ENCODE measurements at places on chromosomes 3 and 15.

DNA sequence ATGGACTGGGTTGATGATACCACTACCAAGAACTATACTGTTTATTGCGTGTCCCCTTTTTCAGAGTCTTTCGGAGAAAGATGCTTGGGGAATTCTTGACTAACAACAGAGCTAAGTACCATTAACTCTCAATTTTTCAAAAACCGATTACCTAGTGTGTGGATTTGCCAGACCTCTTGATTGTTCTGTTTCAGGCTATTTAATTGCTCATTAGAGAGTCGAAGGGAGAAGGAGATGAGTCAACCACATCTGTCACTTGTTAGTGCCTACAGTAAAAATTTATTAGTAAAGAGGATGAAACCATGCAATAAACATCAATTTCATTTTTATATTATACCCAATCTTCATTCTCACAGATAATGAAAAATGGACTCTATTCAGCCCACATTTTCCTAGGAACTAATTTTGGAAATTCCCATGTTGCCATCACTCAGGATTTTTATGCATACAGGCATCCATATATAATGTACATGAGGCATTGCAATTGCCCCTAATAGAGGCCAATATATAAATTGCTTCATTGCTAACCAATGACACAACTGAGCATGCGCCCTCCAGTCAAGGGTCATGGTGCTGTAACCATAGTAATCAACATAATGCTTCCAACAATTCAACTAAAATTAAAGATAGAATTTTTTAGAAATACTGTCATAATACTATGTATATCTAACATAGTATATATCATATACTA is 541.7 kb downstream of the TBL1XR1 start:
- no peak for DNase-seq

DNA sequence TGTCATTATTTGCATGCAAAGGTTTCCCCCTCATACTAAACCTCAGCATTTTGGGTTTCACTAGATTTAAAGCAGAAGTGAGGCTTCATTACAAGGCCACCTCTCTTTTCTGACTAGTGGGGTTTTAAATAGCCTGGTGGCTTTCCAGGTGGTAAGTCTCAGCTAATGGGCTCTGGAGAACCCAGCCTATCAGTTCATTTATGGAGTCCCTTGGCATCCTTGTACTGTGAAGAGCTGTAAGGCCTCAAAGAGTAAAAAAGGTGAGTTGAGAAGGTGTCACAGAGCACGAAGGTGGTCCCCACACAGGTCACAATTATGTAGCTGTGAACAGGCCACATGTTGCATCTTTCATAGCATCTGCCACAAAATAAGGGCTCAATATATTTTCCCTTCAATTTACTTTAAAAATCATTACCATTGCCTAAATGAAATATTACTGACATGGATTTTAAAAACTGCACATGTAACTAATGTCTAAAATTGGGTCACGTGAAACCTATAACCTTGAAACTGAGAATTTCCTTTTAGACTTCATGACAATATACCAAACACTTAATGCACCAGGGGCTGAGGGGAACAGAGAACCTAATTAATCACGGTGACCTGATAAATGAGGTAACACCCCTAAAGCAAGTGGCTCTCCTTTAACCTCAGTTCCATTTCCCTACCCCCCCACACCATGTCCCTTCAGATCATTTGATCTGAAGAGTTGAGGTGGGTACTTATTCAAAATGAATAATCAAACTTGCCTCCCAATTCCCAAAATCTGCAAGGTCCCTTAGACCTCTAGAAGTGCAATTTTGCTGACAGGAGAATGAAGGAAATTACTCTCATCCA is 1.3 kb downstream of the NGLY1 start:
- DNase-seq = no peak

DNA sequence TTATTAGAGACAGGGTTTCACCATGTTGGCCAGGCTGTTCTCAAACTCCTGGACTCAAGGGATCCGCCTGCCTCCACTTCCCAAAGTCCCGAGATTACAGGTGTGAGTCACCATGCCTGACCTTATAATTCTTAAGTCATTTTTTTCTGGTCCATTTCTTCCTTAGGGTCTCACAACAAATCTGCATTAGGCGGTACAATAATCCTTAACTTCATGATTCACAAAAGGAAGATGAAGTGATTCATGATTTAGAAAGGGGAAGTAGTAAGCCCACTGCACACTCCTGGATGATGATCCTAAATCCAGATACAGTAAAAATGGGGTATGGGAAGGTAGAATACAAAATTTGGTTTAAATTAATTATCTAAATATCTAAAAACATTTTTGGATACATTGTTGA is 45.0 kb upstream of the TKT start:
- DNase-seq = no peak

- peak; percentile 49 for DNase-seq
These were observed 11.5 kb downstream of the APH1B start for GRCh38 chr15:63288778-63289378.

DNA sequence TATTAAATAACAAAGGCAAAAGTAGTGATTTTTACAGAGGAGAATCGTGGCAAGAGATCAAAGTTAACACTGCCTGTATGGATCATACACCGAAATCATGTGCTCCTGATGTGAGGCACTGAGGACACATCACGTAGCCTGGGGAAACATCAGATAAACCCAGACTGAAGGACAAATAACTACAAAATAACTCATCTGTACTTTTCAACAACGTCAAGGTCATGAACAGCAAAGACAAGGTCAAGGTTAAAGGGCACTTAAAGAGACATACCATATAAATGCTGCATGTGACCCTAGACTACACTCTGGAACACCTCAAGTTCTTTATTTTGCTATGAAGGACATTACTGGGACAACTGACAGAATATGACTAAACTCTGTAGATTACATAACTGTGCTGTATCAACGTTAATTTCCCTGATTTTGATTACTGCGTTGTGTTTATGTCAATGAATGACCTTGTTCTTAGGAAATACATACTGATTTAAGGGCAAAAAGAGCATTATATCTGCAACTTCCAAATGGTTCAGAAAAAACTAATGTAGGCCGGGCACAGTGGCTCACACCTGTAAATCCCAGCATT is 48.1 kb downstream of the CHSY1 start:
- DNase-seq = no peak

Data from COR-L47 (cell line).